ENCODE measurements at places on chromosomes 1 and 21.

DNA sequence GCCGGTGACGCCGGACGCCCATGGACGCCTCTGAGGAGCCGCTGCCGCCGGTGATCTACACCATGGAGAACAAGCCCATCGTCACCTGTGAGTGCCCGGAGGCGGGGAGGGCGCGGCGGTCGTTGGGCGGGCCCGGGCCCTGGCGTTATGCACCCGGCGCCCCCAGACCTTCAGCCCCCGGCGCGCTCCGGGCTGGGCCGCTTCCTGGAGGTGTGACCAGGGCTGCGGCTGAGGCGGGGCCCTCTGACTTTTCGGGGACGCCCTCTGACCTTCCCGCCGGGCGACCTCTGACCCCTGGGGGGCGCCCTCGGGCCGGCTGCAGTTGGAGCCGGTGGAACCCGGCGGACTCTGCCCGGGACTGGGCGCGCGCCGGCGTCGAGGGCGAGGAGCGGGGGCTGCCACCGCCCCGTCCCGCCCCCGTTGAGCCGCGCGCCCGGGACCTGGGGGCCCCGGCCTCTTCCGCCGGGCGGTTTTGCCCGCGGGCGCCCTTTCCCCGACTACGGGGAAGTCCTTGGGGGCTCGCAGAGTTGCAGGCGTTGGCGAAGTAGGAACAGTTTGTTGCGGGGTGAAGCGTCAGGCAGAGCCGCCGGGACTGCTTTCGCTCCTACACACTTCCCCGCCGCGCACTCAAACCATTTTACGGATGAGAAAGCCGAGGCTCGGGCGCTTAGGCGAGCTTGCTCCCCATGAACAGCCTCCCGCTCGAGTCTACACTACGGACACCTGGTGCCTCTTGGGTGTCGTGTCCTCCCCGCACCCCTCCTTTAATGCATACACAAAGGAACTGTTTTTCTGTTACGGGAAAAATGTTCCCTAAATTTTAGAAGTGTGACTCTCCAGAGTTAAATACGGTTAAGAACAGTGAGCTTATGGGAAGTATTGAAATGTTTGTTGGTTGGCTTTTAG lies 618 bp downstream of the TRAPPC10 start:
- peak; percentile 12 for DNase-seq

DNA sequence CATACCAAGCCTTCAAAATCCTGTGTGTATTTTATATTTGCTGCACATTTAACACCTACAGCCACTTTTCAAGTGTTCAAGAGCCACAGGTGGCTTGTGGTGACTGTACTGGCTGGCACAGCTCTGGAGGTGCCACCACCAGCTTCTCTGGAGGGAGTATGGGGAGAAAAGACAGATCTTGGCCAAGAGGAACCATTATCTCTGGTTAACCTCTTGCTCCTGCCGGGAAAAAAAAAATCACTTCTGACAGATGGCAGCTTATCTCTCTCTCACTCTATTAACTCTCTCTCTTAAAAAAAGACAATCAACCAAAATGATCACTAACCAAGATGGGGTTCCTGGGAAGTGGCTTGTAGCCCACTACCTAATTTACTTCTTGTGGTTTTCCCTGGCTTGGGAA lies 1.2 kb upstream of the RIIAD1 start:
- DNase-seq = no peak

GRCh38 chr1:229098903-229099578 lies 171.9 kb upstream of the RAB4A start:
- no peak for DNase-seq

DNA sequence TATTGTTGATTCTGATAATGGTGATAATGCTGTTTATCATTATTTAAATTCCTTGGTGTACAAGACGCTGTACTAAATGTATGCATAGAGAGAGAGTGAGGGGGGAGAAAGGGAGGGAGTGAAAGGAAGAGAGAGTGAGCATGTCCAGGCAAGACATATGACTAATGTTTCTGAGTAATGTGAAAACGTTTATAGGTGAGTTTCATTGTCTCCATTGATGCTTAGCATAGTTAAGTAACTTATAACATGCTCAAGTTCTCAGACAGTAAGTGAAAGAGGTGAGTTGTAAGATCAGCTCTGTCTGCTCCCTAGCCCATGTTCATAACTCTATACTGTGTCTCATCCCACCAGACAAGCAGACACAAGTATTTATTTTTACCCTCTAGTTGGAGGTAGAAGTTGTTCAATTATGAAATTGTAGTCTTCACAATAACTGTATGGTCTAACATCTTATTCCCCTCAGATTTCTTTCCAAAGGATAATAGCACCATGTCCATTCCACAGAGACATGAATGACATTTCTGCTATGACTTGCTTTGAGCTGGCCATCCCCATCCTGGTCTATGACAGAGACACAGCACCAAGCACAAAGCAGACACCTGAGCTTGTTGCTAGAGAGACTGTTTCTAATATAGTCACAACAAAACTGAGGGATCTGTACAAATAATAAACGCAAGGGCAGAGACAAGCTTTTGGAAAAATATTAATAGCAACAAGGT lies 285.1 kb downstream of the CACNA1E start:
- DNase-seq = no peak

DNA sequence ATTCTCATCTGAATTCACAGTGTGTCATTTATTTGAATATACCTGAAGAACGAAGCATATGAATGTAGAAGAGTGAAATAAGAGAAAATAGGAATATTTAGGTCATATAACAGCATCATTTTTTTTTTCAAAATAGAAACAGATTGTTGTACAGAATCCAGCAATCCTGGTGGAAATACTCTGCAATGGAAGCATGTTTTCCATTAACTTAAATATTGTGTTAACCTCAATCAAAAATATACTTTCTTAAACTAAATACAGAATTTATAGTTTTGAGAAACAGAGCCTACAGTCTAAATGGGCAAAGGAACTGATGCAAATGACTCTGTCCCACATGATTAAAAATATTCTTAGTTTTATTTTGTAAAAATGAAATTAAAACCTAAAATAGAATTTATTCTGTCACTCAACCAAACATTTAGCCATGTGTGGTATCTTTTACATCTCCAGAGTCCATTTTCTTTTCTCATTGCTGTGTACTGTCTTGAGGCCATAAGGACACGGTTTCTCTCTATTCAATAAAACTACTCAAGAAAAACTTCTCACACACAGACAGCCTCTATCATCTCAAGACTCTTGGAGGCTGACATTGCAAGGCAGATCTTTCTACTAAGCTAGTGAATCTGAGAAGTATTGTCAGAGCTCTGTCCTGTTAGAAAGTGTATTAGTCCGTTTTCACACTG lies 322.6 kb downstream of the LTN1 start:
- peak; percentile 21 for DNase-seq

- DNase-seq = no peak
Observed at GRCh38 chr1:201646411-201647022, 107.6 kb downstream of the NAV1 start.

GRCh38 chr1:37034121-37035013 lies at the start of gene GRIK3:
Gene GRIK3 (minus strand): TSS chr1:37034515. CDS start chr1:37034108, 407 bp downstream.
- no peak for DNase-seq

DNA sequence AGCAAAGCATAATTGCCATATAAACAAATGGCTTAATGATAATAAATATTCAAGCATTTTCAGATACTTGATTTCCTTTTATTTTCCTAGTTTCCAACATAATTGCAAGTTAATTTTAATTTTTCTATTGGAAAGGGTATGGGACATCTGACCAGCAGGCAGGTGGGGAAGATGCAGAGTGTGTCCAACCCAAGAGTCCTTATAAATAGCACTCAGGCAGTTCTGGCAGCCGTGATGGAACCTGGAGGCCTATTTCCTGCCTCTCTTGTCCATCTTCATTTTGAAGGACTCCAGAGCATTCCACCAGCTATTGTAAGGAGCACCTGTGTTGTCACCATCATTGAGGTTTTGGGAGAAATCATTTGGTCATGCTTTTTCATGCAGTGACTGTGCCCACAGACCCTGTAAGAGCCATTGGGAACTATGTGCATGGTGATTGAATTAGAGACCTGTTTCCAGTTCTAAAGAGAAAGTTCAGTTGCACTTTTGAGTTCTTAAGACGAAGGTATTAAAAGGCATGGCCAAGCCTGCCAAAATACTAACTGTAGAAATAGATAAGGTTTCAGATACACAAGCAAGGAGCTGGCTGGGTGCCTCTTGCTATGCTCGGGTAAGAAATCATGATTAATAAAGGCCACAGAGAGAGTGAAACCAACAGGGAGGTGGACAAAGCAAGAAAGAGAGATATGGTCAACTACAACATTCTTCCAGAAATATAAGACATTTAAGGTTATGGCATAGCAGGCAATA lies 92.3 kb downstream of the SPATA46 start:
- peak; percentile 69 for DNase-seq

GRCh38 chr1:71843012-71843411 lies 439.3 kb downstream of the NEGR1 start:
- DNase-seq = no peak

GRCh38 chr1:80540149-80540548 lies 1260.6 kb upstream of the ADGRL2 start:
- DNase-seq = no peak

- no peak for DNase-seq
Observed at GRCh38 chr1:119492763-119493162, 14.2 kb upstream of the HSD3B1 start.

GRCh38 chr1:89167590-89168230 lies 8.1 kb downstream of the GBP7 start:
- no peak for DNase-seq

DNA sequence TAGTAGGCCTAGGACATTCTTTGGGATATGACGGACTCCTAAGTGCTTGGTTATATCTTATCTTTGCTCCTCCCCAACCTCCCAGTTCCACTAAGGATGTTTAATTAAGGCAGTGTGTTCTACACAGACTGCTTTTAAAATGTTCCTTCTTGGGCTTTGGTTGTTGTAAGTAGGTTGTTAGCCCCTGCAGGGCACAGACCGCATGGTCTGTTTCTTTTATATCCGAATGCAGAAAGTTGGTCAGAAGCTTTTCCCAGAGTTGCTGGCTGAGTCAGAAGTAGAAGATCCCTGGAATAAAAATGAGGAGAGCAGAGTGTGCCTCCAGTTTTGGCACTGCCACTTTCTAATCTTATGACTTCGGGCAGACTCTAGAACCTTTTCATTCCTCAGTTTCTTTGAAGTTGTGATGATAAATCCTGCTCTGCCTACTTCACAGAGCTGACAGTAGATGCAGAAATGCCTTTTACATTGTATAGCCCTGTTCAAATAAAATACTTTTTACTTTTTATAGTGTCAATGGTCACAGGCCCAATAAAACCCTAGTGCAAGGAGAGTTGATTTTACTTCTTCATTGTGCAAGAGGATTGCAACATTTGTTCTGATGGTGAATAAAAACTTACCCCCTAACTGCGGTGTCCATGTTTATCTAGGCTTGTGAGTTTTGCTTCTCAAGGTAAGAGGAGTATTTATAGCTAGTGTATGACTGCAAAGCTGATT lies 18.4 kb downstream of the FMN2 start:
- DNase-seq = peak; percentile 21

DNA sequence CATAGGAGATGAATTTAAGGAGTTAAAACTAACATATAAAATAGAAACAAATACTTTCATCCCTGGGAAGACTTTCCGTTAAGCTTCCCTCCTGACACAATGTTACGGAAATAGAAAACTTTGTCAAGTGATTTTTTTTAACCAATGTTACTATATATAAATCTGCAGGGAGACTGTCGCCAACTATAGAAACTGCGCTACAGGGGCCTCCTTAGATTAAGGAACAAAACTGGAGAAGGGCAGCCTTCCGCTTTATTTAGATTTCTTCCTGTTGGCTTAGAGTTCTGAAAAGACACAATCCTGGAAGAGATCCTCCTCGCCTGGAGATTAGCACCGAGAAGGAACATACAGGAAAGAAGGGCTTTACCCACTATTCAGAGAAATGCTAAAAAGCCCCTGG lies 1.5 kb downstream of the MGST3 start:
- no peak for DNase-seq

- DNase-seq = no peak
Observed at GRCh38 chr1:220726634-220727033, 21.5 kb upstream of the MTARC2 start.
